Activated T-helper 1 cell treated with Interleukin-2 at 50 U/mL for 16 hours (primary cell): ENCODE measurements at places on chromosomes 1 and 21.

GRCh38 chr1:193763266-193763665 is 576.9 kb upstream of the B3GALT2 start:
- DNase-seq = no peak

DNA sequence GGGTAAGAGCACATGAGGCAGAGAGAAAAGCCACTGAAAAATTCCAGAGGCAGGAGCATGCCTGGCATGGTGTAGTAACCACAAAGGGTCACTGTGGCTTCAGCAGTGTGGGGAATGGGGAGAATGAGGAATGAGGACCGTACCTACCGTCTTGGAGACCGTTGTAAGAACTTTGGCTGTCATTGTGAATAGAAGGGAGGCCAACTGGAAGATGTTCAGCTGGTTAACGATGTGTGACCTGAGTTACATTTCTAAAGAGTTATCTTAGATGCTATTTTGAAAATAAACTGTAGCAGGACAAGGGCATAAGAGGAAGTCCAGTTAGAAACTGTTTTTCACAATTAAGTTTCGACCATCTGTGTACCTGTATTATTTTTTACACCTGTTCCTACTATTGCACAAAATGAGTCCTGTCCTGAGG is 365.5 kb upstream of the SGIP1 start:
- no peak for DNase-seq

DNA sequence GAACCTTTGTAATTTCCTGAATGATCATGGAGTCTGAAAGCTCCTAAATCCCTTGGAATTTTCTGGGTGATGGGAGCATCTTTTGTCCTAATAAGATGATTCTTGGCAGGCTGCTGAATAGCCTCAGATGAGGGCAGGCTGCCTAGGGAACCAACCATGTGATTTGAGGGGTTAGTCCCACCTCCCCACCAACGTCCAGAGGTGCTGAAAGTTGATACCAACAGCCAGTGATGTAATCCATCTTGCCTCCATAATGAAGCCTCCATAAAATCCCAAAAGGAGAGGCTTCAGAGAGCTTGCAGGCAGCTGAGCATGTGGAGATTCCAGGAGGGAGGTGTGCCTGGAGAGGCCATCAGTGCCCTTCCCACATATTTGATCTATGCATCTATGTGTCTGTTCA is 43.7 kb downstream of the GTF2B start:
- no peak for DNase-seq

DNA sequence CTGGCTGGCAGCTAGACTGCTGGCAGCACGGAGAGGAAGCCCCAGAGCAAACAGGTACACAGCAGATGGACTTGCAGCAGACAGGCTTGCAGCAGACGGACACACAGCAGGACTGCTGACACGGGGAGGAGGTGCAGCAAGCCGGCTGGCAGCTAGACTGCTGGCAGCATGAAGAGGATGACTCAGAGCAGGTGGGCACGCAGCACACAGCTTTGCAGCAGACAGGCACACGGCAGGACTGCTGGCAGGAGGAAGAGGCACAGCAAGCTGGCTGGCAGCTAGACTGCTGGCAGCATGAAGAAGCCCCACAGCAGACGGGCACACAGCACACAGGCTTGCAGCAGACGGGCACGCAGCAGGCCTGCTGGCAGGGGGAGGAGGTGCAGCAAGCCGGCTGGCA is 498 bp downstream of the KRTAP10-2 start:
- DNase-seq = no peak

- no peak for DNase-seq
Observed at GRCh38 chr1:222706815-222707214, 5.5 kb downstream of the AIDA start.

GRCh38 chr1:24027838-24028468 is 47.8 kb upstream of the SRSF10 start:
- no peak for DNase-seq

GRCh38 chr1:240237305-240237721 is 145.6 kb downstream of the FMN2 start:
- DNase-seq = no peak

DNA sequence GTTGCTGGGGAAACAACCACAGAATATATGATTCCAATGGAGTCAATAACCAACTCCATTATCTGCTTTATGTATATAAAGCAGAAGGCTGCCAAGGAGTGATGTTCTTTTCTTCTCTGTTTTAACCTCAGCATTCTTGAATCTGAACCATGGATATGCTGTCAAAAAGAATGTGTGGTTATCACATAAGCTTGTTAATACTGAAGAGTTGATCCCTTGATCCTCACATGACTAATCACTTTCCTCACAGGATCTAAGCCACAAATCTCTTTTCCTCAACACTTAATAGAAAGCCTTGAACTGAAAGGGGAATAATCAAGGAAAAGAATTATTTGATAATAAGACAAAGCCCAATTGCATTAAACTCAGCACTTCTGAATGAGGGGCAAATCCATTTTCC is 271.3 kb upstream of the KIAA0040 start:
- no peak for DNase-seq

- DNase-seq = no peak
Observed at GRCh38 chr1:63116016-63116415, 206.4 kb upstream of the FOXD3 start.

DNA sequence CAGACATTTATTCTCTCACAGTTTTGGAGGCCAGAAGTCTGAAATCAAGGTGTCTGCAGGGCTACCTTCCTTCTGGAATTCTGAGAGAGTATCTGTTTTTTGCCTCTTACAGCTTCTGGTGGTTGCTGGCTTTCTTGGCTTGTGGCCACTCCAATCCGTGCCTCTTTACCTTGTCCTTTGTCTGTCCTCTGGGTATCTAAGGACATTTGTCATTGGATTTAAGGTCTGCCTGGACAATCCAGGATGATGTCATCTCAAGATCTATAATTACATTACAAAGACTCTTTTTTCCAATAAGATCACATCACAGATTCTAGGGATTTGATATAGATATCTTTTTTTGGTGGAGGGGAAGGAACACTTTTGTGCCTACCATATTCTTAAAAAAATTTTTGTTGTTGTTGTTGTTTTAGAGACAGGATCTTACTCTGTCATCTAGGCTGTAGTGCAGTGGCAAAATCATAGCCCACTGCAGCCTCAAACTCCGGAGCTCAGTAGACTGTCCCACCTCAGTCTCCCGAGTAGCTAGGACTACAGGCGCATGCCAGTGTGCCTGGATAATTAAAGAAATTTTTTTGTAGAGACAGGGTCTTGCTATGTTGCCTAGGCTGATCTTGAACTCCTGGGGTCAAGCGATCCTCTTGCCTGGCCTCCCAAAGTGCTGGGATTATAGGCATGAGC is 61.9 kb downstream of the XPR1 start:
- DNase-seq = no peak

DNA sequence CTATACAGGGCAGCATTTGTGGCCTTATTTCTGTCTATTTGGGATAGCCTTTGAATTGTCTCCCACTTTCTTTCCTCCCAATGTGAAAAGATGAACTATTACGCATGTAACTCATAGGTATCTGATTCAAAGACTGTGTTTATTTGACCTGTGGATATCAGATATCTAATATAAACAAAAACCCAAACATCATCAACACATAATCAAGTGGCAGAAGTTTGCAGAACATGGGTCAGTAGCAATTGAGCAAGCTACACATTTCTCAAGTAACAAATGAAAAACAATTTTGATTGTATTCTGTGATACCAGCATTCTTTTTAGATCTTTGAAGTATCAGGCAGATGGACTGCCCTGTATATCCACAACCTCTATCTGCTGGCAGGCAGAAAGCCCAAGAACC is 490.5 kb upstream of the ADGRL2 start:
- DNase-seq = no peak

- no peak for DNase-seq
Observed at GRCh38 chr1:186957314-186957713, 128.6 kb downstream of the PLA2G4A start.

DNA sequence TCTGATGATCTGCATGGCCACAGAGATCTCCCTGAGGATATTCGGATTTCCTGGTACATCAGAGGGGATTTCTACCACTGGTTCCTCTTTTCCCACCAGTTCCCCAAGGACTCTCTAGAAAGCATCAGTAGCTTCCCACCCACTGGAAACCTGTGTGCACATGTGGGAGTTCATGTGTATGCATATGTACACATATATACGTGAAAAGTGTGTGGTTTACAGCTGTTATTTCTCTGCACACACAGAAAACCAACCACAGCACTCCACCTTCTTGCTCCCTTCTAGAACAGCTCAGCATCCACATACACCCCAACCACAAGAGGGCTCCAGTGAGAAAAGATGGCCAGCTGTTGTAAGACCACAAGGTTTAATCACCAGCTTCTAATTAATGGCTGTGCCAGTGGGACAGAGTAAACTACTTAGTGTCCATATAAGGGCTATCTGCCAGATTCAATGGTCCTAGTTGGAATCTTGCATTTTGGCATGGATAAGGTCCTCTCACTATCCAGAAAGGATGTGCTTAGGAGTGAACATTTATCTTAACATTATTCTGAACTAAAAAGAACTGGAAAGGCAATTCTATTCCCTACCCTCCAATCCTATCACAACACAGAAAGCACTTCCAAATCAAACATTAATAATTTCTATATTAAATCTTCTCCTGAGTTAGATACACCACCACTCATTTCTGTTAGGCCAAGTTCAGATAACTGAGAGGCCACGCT is 24.1 kb downstream of the GPR3 start:
- no peak for DNase-seq

- no peak for DNase-seq
Observed at GRCh38 chr21:23853796-23854379, 1753.4 kb downstream of the MRPL39 start.

- DNase-seq = no peak
Observed at GRCh38 chr1:174968750-174969244, 30.9 kb upstream of the CACYBP start.

DNA sequence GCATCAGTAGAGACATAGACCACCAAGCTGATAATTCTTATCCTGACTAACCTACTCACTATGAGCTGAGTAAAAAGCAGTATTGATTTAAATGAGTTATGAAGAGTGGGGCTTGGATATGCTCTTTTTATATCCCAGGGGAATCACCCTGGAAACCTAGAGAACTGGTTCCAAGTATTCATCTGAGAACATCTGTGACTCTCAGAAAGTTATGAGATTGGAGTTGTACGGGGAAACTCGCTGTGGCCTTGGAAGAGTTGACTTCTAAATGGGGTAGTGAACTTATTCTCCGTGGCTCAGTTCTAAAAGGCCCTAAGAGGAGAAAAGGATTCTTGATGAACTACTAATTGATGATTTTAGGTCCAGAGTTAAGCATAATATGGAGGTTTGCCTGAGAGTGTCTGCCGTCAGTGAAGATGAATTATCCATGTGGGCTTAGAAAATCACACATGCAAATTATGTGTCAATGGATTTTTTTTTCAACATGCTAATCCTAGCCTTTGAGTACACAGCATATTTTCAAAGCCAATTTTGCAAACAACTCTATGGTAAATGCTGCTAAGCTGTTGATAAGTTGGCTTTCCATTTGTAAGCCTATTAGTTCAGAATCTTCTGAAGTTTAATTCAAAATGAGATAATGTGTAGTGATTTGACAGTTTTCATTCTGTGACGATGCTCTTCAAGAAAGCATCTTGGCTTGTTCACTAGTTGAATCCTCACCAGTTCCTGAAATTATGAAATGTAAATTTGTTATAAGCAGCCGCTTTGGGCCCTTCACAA is 122.7 kb downstream of the FGGY start:
- no peak for DNase-seq

- DNase-seq = no peak
Observed at GRCh38 chr1:197307136-197307535, 39.1 kb downstream of the CRB1 start.

DNA sequence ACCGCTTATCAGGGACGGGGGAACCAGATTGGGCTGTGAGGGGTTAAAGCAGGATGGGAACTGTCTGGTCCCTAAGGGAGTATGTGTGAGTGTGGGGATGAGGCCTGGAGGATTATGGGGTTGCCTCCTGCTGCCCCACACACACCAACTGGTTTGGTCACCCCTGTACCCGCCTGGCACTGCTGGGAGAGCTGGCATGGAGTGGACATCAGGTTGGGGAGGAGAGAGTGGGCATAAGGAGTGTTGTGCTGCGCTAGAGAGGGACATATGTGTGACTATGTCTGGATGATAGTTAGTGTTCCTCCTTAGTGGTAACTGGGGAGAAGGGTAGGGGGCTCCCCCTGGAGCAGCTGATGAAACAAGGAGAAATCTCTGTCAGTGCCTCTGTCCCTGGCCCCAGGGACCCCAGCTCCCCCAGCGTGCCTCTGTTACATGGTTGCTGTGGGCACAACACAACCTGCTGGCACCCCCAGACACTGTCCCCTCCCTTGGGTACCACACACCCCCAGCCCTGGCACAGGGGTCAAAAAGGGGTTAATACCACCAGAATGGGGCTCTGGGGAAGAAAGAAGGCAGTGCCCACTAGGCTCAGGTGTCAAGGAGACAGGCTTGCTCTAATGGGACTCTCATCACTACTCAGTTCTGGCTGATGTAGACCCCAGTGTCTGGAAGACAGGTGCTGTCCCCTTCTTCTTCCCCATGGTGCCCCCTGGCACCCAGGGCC is 1.9 kb downstream of the ZBTB7B start:
- no peak for DNase-seq

DNA sequence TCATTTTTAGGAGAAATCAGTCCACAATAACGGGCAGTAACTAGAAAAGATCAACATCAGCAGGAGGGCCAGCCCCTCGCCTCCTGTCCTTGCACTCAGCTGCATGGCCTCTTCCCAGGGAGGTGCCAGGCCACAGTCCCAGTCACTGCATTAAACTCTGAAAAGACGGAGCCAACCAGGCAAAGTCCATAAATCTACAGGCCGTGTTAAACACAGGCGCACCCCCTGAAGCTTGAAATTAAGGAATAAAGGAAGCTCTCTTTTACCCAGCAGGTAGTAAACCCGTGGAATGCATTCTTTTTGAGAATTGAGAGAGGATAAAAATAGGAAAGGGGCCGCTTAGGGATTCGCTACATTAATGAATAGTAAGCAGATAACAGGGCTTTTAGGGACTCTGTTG is 18.4 kb downstream of the H6PD start:
- no peak for DNase-seq

DNA sequence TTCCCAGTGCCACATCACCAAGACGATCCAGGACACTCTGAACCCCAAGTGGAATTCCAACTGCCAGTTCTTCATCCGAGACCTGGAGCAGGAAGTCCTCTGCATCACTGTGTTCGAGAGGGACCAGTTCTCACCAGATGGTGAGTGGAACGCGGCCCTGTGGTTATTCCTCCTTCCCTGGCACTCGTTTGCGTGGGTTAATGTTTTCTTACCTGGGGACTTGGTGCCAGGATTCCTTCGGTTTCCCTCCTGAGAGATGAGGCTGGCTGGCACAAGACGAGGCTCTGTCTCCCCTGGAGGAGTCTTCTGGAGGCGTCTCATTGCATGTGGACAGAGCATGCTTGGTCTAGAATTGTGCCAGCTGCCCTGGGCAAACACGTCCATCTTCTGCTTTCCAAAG is 29.3 kb downstream of the ATP5PO start:
- no peak for DNase-seq

GRCh38 chr1:196088541-196088940 is 519.7 kb downstream of the KCNT2 start:
- no peak for DNase-seq

- no peak for DNase-seq
Observed at GRCh38 chr1:71565262-71565661, 484.4 kb upstream of the ZRANB2 start.

- DNase-seq = no peak
Observed at GRCh38 chr1:193754732-193755427, 568.5 kb upstream of the B3GALT2 start.
